ENCODE measurements at places on chromosomes 2 and 18.

GRCh38 chr2:46056541-46056940, 240.7 kb upstream of the EPAS1 start:
- DNase-seq: no peak

DNA sequence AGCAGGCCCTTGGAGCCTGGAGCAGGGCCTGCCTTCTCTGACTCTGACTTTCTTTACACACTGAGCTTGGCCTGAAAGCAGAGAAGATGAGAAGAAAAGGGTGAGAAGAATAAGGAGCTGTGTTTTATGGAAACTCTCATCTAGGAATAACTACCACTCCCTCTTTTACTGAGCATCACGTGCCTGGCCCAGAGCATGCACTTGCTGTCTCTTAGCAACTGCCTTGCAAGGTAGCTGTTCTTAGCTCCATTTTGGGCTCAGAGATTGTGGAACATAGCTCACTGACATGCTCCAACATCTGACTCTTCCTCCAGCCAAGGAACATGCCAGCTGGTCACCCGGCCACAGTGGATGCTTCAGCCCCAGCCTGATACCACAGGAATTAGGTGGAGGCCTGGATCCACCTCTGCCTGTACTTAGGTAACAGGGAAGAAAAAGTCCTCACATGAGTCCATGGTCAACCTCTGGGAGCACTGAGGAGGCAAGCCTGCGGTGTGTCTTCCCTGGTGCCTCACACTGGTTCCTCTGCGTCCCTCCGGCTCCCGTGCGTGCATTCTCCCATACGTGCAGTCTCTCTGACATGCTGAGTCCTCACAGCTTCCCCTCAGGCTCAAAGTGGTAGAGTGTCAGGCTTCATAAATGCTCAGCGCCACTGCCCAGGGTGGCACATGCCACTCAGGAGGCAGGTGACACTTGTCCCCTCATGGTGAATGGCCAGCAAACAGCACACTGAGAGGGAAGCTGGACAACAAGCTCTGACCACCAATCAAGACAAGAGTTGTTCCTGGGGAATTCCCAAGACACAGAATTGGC, 35.7 kb downstream of the AMER3 start:
- DNase-seq: no peak

DNA sequence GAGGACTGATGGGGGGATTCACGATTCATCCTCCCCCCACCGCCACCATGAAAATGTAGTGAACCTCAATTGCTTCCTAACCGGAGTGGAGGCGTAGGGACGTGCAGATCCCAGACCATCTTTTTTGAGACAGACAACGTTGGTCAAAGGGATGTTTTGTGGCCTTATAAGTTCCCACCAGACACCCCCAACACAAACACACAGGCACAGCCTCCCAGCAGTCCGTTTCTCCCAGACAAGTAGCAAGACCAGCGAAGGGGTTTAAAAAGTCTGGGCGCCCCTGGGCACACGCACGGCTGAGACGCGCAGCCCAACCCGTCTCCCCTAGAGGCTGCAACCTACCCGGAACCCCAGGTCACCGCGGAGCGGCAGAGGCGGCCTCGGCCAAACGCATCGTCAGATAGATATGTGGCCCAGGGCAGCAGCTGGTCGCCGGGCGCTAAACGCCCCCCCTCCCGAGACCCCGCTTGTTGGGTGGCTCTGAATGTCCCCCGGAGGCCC, 1.3 kb downstream of the GBX2 start:
- no peak for DNase-seq

GRCh38 chr2:140683658-140684057, 1447.2 kb downstream of the LRP1B start:
- no peak for DNase-seq

- DNase-seq: no peak
These were observed 39.5 kb upstream of the TACR1 start for GRCh38 chr2:75238670-75239330.

GRCh38 chr2:54944724-54945326, 105.4 kb downstream of the RTN4 start:
- no peak for DNase-seq
